ENCODE measurements at places on chromosomes 16 and 17.

GRCh38 chr17:36578671-36579070 lies 13.0 kb upstream of the DHRS11 start:
- no peak for DNase-seq

- no peak for DNase-seq
Measured at GRCh38 chr16:83356266-83356665, 451.5 kb upstream of the HSBP1 start.

- no peak for DNase-seq
Measured at GRCh38 chr16:85503679-85504231, 109.4 kb upstream of the GSE1 start.

DNA sequence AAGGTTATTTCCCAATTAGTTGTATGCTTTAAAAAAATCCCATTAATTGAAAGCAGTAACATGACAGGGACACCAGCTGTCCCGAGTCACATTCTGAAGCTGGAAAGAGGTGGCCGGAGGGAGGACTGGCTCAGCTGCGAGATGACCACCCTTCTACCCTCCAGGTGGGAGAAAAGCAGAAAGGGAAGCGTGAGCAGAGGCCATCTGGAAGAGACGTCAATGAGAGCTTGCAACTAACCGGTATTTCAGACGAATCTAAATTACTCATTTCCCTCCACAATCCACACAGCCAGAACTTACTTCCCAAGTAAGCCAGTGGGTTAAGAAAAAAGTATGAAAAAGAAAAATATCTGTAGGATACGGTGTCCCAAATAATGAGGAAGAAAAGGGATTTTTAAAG lies 28.5 kb upstream of the SLC38A8 start:
- DNase-seq = no peak

DNA sequence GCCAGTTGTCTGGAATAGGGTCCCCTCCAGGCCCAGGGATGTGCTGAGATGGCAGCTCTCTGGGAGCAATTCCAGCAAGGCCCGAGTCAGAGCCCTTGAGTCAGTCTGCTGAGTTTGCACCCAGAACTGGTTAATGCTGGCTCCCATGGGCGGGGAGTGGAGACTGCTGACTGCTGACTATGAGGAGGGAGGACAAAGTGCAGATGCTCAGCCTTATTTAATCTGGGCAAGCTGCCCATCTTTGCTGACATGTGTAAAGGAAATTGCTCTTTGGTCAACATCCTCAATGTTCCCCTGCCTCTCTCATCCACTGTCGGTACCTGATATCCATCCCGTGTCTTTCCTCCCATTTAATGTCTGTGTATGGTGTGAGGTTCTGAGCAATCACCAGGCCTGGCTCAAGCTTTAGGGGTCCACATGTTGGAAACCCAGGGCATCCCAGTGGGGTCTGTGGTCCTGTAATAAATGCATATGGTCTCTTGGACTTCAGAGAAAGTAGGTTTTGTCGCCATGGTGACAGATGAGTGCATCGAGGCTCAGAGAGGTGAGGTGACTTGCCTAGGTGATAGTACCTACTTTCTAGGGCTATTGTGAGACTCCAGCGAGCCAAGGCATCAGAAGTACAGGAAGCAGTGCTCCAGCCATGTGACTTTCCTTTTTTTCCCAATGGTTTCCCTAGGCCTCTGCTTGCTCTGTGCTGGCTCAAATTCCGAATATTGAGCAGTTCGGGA lies 20.0 kb upstream of the RNF135 start:
- no peak for DNase-seq

DNA sequence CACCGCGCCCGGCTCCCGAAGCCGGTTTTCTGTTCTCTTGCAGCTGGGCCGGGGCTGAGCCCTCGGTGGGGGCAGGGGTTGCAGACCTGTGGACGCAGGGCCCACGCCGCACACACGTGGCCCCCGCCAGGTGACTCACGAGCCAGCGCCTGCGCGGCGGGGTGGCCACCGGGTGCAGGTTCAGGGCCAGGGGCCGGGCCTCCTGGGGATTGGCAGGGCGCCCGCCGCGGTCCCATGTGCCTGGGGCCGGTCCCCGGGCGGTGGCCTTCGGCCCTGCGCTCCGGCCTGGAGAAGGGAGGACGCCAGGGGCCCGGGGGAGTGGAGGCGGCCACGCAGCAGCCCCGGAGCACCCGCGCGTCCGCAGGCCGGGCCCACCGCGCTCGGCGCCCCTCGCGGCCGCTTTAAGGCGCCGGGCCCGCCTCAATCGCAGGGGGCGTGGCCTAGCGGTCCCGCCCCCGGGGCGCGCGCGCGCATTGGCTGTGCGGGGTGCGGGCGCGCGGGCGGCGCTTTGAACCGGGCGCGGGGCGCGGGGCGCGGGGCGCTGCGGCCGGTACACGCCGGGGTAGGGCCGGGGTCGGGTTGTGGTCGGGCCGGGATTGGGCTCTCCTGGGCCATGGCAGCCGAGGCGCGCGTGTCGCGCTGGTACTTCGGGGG lies at the start of gene SLC25A10:
Gene SLC25A10, plus strand, starts transcription at position 471 of the 654 bp plus-strand sequence. Its CDS starts 143 bp downstream, at position 614.
- DNase-seq = no peak

DNA sequence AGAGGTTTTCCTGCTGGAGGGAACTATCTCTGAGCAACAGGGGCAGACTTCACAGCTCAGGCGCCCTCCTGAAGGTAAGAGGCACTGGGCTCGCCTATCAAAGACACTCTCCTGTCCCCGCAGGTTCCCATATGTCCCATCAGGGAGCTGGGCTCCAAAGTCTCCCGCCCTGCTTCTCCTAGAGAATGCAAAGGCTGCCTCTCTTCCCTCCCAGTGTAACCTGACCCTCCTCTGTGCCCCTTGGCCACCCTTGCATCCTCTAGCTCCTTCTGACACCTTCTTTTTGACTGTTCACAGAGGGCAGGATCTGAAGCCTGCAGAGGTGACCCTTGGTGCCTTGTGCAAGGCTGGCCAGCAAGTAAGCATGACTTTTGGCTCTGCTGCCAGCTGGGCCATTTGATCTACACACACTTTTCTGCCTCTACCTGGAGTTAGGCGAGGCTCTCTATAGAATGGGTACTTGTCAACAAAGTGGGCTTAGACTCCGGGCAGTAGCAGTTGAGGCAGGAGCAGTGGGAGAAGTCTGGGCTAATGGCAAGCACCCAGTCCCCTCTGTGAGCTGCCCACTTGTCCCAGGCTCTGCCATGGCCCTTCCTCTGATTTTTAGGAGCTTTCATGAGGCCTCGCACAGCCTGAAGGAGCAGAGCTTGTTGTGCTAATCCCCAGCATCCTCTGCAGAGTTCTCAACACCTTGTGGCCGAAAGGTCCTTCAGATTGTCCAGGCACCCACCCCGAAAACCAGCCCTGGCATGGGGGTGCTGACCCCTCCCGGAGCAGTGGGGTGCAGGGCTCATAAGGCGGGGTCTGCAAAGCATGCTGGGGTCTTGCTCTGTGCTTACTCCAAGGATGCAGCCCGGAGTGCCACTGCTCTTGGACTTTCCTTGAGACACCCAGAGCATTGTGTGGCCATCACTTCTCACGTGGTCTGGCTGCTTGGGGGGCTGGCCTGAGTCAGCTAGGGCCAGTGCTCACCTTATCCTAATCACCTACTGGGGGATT lies 122.9 kb downstream of the METRNL start:
- no peak for DNase-seq

DNA sequence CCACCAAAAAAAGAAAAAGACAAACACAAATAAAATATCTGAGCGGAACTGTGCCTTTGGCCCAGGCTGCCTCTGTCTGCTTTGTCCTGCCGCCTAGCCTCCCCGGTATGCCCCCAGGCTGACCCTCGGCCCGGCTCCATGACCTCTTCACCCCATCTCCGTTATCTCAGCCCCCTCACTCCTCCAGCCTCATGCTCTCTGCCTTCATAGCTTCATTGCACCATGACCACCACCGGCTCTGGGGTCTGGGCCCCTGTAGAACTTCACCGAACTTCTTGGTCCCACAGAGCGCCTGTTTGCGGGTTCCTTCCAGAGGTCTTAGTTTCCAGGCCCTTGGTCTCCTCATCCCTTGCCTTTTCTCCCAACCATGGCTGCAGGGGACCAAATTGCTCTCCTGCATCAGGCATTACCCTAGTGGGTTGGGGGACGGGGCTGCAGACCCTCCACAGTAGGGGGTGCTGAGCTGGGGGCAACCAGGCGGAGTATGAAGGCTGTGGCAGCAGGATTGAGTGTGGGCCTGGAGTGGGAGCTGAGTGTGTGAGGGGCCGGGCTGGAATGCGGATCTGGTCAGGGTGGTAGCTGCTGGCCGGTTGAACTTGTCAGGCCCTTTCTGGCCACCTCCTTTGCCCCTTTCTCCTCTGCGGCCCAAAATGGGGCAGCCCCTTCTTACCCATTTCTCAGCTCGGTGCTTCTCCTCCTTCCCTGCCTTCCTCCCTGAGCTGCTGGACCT lies 6.9 kb downstream of the HIRIP3 start:
- no peak for DNase-seq

DNA sequence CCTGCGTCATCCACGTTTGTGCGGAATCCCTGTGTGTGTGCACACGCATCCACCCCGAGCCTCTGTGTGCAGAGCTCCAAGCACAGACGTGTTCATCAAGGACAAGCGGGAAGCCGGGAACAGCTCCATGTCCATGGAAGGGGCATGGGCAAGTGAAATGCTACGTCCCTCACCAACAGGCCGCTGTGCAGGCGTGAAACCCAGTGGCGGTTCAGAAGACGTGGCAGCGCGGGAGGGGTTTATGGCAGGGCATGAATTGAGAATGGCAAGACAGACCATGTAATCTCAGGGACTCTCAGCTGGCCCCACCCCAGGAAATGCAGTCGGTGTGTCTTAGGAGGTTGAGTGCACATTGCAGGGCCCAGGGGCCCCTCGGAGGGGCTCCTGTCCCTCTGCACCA lies 52.7 kb downstream of the TBC1D16 start:
- DNase-seq = no peak

- no peak for DNase-seq
Measured at GRCh38 chr17:29821897-29822296, 108.1 kb downstream of the SSH2 start.

DNA sequence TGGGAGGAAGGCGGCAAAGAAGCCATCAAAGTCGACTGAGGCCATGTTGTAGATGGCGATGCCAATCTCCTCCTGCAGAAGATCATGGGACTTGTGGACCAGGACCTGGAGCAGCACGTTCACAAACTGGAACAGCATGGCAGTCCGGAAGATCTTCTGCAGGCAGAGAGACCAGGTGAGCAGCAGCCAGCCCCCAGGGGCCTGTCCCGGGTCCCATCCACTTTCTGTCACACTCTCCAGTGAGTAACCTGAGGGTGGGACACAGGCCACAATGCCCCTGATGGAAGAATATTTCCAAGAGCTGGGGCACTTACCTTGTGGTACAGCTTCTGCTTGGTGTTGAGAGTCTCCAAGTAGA lies 38.0 kb upstream of the GSG1L start:
- DNase-seq = no peak

DNA sequence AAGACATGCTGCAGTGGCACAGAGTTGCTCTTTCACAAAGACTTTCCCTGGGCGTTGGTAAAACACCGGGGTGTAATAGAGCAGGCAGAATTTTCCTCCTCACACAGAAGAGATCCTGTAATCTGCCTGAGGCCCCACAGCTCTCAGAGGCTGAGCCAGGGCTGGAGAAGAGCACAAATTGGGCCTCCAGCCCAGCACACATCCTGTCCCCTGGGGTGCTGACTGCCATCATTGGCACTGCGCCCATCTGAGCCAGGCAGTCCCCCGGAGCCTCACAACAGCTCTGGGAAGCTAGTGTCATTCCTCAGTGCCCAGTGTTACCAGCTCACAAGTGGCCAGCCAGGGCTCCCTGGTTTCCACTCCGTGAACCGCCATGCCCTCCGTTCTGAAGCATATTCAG lies 119.4 kb downstream of the SOCS1 start:
- peak; percentile 59 for DNase-seq

DNA sequence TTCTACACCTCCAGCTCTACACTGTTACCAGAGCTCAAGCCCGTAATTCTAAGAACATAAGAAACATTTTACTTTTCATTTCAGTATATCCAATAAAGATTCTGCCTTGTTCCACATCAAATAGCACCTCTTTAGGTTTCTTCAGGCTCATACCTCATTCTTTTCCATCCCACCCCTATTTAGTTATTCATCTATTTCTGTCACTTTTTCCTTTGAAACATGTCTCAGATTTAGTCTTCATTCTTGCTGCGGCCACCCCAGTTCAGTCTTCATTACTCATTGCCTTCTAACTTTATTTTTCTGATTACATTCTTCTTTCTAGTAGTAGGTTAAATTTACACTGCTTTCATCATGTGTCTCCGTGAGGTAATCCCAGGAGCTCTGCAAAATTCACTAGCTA lies 33.5 kb downstream of the PPM1E start:
- DNase-seq = no peak

GRCh38 chr17:4407216-4407615 lies 26.5 kb upstream of the SPNS3 start:
- no peak for DNase-seq

DNA sequence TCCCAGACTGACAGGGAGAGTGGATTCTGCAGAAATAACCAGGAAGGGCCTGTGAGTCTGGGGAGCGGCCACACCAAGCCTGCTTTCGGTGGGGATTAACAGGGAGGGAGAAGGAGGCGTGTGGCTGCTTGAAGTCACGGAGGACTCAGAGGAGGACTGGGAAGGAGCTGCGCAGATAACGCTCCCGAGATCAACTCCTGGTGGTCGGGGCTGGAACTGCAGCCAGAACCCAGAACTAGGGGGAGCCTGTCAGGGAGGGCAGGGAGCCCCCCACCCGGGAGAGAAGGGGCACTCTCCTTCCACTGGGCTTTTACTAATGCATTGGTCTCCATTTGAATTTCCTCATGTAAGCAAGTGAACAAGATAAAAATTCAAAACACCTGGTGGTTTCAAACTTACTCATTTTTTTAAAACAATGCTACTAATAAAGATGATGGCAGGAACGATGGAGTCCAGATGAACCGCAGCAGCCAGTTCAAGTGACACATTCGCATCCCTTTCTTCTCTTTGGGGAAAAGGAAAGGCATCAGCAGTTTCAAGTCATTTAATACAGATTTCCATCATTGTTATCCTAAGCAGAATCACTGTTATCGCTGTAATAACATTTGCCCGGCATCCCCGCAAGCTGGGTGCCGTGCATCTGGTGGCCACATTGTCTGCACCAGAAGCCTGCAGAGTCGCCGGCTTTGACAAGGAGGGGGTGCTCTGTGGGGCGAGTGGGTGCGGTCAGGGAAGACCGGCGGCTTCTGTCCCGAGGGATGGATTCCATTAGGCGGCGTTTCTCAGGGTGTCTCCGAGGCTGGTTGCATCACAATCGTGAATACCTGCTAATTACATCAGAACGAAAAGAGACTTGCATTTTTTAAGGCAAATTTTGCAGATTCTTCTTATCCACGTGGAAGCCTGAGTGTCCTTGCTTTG lies 183.0 kb downstream of the FOXL1 start:
- peak; percentile 45 for DNase-seq

GRCh38 chr17:72403713-72404209 lies 282.9 kb downstream of the SOX9 start:
- no peak for DNase-seq

DNA sequence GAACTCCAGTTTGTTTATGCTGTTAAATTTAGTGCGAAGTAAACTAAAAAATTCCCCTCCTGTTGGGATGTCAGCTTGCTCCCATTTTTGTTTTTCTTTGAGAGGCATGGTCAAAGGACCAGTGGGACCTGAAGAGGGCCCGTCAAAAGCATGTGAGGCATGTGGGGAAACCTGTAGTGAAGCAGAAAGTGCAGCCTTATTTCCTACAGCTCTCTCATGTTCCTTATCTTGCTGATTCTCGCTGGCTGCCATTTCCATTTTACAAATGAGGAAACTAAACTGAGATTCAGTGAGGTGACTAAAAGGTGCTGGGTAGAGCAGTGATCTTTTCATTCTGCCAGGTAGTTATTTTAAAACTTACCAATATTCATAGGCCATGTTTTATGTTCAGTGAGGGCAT lies 27.1 kb downstream of the EPN2 start:
- DNase-seq = no peak

GRCh38 chr16:53817812-53818550 lies 114.0 kb downstream of the FTO start:
- DNase-seq = no peak

All from brain pericyte (primary cell).